Cardiac septum (tissue), 1 donor: ENCODE measurements at places on chromosomes 2 and 18. TPM values are rescaled to one million over a fixed set of nuclear protein-coding genes. Genes with fewer than 3 reads are reported as not detected.
A peak's percentile ranks its signal among the peaks of the same experiment; 100 is the strongest.

MC5R gene
- not detected for total RNA-seq

GRCh38 chr2:53952519-53952918 lies 18.3 kb downstream of the PSME4 start:
- no peak for DNase-seq

KCNK3 gene
- 0.70 TPM for total RNA-seq

- DNase-seq = peak; percentile 85
Measured at GRCh38 chr2:164840930-164841718, 499 bp downstream of the COBLL1 start.

COL4A4 gene
- 3.0 TPM for total RNA-seq

GRCh38 chr2:20304411-20304810 lies 46.2 kb downstream of the PUM2 start:
- no peak for DNase-seq

DNA sequence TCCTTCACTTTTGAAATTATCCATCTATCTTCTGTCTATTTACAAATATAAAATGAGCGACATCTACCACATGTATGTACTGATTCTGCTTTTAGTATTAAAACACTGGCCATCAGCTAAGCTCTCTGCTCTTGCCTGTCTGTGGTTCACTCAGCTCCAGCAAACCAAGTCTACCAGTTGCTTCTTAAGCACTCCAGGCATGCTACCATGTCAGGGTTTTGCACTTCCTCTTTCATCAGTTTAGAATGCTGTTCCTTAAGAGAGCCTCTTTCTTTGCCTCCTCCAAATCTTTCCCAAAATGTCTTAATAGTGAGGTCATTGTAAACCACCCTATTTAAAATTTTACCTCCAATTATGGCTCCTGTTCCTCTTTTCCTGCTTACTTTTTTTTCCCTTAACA lies 59.5 kb downstream of the SCN3A start:
- DNase-seq = no peak

GRCh38 chr2:201580486-201580885 lies 62.8 kb downstream of the TMEM237 start:
- no peak for DNase-seq

MYCN gene
- total RNA-seq = 0.43 TPM

DNA sequence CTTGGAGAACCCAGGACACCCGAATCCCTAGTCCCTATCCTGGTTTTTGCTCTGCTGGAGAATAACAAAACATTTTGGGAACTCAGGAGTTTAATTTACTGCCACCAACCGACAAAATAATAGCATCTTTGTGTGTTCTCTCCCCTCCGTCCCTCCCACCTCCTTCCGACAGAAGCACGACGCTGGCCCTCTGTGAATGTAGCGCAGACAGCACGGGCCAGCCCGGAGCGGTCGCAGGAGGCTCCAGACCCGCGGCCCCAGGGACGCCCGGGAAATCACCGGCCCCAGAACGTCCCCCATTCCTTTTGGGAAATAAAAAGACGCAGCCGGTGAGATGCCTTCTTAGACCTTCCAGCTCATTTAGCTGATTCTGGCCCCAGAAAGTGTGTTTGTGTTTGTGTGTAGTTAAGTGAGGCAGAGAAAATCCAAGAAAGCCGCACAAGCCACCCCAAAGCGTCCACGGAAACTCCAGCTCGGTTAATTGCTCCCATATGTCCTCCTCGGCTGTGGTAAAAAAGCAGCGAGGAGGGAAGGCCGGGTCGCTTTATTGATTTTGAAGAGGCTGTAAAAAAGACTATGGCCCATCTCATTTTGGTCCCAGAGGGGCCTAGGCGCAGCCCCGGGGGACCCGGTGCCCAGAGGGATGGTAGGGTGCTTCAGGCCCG lies 577 bp upstream of the TANC1 start:
- peak; percentile 75 for DNase-seq
